NCI-H2029 (cell line): ENCODE measurements at places on chromosomes 5 and 9.

GRCh38 chr5:398475-399295, 44.3 kb upstream of the EXOC3 start:
- no peak for DNase-seq

- DNase-seq: no peak
Measured at GRCh38 chr9:89805571-89806292, 200.9 kb downstream of the GADD45G start.

DNA sequence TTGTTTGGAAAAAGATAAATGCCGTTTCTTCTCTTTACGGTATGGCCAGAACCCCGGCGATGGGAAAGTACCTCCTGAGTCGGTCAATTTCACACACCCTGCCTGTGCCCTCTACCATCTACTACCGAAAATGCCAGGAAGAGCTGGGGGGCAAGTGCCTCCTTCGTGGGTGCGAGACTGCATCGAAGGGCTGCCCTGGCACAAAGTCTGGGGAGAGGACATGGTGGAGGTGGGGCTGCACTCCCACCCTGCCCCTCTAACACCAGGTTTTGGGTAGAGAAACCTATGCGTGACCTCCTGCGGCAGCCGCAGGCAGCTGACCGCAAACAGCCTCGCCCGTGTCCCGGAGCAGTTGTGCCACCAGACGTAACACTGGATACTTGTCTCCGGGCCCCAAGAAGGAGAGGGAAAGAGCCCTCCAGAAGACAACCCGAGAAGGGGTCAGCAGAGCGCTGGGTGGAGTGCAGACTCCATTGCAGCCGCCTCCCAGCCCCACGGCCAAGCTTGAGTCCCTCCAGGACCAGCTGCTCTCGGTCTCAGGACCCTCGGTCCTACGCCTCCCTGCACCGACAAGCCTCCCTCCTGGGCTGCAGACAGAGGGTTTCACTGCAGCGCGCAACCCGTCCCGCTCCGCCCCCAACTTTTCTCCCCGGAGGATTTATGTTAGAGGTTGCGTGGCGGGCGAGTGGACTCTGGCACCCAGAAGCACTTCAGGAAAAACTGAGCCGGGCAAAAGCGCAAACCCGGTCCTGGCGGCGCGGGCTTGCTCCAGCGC, 823 bp upstream of the PRDM6 start:
- DNase-seq: no peak

DNA sequence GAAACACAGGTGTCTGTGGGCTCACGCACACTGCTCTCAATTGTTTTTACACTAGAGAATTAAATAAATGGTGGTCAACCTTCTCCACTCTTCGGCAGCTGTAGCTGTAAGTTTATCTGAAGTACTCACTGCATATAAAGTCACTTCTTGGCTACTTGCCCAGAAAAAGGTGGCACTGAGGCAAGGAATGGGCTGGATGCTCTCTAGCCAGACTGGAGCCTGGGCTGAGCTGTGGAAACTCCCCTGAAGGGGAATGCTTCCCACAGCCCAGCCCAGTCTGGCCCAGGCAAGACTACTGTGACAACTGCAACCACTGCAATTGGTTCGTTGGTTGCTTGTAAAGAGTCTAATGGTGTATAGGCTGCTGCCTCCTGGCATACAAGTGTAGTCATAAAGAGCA, 4.5 kb downstream of the LEAP2 start:
- DNase-seq: peak; percentile 29

- no peak for DNase-seq
Measured at GRCh38 chr9:4923580-4924544, 61.2 kb upstream of the JAK2 start.

- no peak for DNase-seq
Measured at GRCh38 chr9:1416261-1416660, 366.1 kb downstream of the DMRT2 start.

DNA sequence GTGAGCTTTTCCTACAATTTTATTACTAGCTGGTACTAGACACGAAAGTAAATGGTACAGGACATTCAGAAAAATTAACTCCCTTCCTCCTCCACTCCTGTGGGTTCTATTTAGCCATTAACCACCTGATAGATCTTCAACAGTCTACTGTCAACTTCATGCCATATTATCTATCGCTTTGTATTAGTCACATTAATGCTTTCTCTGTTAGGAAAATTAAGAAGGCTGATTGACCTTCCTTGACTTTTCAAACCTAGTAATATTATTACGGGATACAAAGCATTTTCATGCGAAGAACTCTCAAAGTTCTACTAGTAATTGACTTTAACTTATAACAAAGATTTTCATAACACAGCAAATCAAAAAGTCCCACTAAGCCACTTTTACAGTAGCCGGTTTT, 1.2 kb downstream of the TEX10 start:
- no peak for DNase-seq

DNA sequence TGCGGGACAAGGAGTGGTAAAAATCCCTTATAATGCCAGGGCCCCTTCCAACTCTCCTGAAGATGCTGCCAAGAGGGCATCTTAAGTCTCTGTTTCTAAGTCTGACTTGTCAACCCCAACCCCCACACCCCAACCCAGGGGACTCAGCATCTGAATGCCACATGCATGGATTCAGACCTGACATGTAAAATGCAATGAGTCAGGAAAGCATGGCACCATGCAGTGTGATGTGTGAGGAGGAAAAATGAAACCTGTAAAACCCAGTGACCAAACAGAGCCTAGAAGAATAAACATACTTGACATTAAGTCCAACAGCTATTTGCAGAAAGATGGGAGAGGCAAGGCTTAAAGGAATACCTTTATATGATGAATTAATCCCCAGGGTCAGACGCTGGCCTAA, 112.4 kb downstream of the ASTN2 start:
- DNase-seq: peak; percentile 33

DNA sequence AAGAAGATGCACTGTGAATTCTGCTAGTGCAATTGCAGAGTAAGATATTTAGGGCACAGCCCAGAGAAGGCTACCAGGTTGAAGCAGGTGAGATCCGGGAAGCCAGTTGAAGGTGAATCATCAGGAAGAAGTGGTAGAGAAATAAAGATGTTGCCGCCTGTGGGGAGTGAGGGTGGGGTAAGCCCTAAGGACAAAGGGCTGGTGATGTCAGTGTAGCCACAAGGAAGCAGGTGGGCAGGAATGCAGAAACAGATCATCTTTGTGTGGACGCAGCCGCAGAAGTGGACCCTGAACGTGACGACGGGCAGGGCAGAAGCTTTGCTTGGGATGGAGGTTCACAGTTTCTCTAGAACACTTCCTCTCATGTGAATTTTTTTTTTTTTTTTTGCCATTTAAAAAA, 164.2 kb downstream of the ACTL7B start:
- DNase-seq: peak; percentile 71

- no peak for DNase-seq
Measured at GRCh38 chr5:158456756-158457155, 597.8 kb upstream of the CLINT1 start.

GRCh38 chr9:94625835-94626234, 13.5 kb downstream of the FBP1 start:
- DNase-seq: no peak

DNA sequence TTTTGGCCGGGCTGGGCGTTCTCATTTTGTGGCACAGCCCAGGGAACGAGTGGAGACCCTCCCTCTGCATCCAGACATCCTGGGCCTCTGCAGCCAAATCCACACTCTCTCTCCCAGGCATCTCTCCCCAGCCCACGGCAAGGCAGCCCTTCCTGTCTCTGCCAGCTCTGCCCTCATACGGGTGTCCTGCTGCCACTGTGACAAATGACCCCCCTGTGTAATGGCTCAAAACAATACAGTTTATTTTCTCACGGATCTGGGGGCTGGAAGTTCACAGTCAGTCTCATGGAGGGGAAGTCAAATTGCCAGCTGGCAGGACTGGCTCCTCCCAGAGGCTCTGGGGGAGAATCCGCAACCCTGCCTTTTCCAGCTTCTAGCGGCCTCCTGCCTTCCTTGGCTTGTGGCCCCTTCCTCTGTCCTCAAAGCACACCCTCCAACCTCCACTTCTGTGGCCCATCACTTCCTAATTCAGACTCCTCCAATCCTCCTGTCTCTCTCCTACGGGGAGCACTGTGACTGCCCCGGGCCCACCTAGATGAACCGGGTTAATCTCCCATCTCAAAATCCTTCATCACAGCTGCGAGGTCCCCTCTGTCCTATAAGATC, 70.2 kb upstream of the COL5A1 start:
- DNase-seq: no peak

- no peak for DNase-seq
Measured at GRCh38 chr9:26264709-26265601, 586.7 kb upstream of the TUSC1 start.

DNA sequence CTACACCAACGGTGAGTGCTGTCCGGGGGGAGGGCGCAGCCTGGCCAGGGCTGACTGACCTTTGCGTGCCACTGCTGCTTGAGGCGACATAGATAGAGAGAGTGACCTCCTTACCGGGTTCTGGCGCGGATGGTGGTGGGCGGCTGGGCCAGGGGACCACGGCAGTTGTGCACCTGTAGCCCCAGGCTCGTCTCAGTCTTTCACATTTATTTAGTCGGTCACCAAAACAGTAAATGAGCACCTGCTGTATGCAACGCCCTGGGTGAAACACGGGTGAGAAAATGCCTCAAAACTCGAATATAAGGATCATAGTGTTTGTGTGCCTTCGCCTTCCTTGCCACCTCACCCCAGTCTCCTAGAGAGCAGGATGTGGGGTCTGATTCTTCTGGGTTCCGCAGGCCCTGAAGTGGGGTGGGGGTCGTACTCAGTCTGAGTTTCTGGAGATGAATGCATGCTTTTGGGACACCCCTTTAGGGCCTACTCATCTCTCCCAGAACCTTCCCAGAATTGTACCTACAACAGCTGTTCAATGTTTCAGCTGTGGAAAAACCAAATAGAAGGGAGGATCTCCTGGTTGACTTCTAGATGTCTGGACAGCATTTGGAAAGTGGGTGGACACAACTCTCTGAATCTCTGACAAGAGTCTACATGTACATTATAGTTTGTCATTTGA, 714 bp downstream of the SEC24A start:
- DNase-seq: no peak

DNA sequence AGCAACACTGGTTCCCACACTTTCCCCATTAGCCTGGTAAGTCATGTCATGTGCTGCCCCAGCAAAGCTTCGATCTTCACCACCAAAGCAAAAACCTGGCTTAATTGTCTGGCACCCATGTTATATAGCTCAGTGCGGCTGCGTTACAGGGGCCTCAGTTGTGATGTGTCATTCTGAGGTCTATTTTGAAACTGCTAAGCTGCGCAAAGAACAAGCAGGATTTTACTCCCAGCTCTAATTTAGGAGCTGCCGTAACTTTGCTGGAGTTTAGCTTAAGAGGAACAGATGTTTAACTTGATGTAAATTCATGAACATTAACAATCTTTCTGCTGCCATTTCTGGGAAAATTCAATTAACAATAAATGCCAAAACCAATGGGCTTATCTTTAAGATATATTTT, 274.1 kb downstream of the HSPA4 start:
- DNase-seq: no peak

- DNase-seq: peak; percentile 73
Measured at GRCh38 chr9:37976714-37977477, 73.0 kb upstream of the SLC25A51 start.

- DNase-seq: no peak
Measured at GRCh38 chr9:107142430-107142829, 140.6 kb upstream of the RAD23B start.

- no peak for DNase-seq
Measured at GRCh38 chr5:4513381-4513780, 626.7 kb upstream of the ADAMTS16 start.

DNA sequence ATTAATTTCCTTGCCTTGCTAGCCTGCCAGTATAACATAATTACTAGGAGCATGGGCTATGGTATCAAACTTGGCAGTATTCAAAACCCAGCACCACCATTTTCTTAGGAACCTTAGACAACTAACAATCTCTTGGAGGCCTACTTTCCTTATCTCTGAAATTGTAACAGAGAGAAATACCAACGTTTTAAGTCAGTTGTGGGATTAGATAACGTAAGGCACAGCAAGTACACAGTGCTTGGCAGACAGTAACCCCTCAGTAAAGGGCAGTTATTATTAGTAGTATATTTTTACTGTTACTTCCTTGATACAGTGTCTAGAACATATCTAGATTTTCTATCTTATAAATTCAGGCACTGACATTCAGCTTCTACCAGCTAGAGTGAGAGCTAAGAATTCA, 309.6 kb downstream of the ACTL7B start:
- no peak for DNase-seq

GRCh38 chr9:15018096-15018637, 107.9 kb upstream of the FREM1 start:
- no peak for DNase-seq

DNA sequence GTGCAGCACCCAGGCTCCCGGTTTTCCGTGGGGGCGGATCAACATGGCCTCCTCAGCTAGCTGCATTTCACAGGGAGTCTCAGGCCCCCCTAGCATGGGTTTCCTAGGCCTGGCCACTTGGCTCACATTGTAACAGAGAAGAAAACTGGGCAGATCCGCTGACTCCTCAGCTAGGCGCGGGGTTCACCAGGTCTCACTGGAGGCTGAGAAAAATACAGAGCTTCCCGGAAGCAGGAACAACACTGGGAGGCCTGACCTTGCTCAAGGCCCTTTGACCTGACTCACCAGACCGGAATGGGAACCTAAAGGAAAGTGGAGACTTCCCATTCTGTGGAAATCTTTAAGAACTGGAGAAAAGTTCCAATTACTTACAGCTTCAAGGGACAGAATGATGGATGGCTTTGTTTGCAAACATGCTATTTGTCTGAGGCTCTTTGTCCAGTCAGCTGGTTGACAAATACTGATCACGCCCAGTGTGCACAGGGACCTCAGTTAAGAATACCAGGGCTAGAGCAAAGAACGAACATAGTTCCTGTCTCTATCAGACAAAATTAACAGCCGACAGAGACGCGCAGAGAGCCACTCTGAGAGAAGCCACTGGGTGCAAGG, 88.7 kb upstream of the LRRTM2 start:
- no peak for DNase-seq

DNA sequence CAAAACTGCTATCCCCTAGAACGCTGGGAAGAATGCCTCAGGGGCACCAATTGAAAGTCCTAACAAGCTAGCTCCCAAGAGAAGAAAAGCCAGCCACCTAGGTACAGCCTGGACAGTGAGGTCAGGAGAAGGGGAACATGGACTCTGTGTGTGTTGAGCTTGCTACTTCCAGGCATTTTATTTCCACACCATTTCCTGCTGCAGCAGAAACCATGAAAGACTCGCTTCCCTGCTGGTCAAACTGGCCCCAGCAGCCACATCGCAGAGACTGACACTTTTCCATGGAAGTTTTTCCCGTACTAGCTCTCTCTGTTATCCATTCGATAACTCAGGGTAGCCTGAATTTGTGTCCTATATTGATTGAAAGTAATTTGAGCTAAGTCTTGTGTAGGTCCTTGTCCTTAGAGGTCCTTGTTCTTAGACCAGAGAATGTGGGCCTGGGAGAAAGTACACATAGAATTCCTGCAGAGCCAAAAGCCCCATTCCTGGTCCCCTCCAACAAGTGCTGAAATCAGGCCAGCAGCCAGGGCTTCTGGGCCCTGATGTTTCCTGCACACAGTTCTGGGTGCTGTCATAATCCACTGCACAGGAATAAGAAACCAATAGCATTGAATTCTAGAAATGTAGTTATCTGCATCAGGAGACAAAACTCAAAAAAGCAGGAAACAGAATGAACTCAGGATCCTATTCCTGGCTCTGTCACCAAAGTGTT, 96.6 kb downstream of the BRINP1 start:
- DNase-seq: no peak

- no peak for DNase-seq
Measured at GRCh38 chr9:69431777-69432176, 106.8 kb downstream of the ENTREP1 start.

- no peak for DNase-seq
Measured at GRCh38 chr9:2055203-2055658, 40.1 kb downstream of the SMARCA2 start.

- DNase-seq: peak; percentile 9
Measured at GRCh38 chr9:126805554-126806262, 868 bp downstream of the ZBTB43 start.

- no peak for DNase-seq
Measured at GRCh38 chr5:163544041-163544440, 38.6 kb downstream of the MAT2B start.
